ENCODE measurements at places on chromosomes 2 and 18.

DNA sequence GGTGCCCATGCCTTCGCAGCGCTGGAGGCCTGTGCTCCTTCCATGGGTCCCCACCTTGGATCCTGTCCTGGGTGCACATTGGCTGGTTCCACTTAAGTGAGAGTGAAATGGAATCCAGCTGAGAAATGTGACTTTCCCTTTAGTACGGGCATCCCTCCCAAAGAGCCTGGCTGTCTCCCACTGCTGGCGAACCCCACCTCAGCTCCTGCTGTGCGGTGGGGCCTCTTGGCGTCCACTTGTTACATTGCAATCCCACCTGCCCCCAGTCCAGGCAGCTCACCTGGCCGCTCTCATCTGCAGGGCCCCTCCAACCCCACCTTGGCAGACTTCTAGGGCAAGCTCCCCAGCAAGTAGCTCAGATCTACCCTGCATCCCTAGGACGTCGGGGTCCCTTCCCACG is 35.5 kb upstream of the GNAL start:
- DNase-seq, result no peak

DNA sequence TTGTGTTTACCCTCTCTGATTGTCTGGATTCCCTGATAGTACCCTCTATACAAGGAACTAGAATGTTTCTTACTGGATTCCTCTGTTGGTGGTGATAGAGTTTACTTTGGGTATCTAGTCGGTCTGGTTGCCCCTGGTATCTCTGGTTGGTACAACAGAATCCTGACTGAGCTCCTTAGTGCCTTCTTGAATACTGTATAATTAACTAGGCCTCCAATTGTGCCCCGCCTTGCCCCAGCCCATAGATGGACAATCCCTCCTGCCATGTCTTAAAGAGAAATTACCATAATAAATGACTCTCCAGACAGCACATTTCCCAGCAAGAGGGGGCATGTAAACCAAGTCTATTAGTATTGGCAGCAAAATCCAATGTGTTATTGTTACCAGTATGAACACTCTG is 2.3 kb downstream of the SCN1A start:
- DNase-seq, result no peak

- DNase-seq, result no peak
These were observed 107.6 kb downstream of the TRIB2 start for GRCh38 chr2:12824351-12824777.

DNA sequence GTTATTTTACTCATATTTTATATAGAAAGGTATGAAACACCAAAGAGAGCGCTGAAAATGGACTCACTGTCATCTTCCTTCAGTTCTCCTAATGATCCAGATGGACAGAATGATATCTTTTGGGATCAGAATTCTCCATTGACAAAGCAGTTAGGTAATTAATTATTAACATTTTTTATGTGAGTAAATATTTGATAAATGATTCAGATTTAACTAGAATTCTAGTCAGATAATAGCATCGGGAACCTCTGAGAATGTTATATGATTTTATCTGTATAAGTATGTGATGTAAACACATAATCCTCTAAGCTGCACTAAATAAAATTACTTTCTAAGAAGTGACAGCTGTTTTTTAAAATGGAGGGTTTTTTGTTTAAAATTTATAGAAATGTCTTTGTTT is 2.0 kb downstream of the ETAA1 start:
- DNase-seq, result no peak

DNA sequence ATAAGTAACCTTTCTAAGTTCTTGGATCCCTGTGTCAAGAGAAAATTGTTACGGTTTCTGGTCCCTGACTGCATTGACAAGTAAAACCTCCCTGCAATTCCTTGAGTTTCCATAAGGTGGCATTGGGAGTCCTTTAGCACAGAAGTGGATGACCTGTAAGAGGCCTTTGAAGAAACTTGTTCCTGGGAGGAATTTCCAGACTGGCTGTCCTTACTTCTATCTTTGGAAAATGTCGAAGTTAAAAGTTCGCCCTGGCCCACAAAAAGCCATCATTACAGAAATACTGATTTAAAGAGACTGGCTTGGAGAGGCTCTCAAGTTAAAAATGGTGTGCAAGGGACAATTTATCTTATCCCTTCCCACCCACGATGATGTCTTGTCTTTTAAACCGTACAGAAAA is 218.4 kb downstream of the CDH20 start:
- peak; percentile 45 for DNase-seq

GRCh38 chr2:43766006-43766405 is 7.8 kb upstream of the DYNC2LI1 start:
- DNase-seq, result no peak

GRCh38 chr2:74873012-74873665 is 39.2 kb downstream of the HK2 start:
- no peak for DNase-seq

DNA sequence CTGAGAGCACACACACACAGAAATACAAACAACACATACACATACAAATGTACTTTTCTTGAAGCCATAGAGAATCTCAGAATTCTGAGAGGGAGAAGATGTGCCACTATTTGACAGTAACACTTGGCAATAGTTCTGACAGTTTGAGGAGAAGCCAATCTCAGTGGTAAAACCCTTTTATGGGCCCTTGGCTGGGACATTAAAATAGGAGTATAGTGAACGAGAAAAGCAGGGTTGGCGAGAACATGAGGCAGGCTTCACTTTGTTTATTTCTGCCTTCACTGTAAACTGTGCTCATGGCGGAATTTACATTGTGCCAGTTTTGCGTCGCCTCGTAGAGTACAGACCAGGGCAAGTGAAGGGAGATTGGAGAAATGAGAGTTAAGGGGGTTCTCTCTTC is 449.4 kb upstream of the POU3F3 start:
- no peak for DNase-seq

DNA sequence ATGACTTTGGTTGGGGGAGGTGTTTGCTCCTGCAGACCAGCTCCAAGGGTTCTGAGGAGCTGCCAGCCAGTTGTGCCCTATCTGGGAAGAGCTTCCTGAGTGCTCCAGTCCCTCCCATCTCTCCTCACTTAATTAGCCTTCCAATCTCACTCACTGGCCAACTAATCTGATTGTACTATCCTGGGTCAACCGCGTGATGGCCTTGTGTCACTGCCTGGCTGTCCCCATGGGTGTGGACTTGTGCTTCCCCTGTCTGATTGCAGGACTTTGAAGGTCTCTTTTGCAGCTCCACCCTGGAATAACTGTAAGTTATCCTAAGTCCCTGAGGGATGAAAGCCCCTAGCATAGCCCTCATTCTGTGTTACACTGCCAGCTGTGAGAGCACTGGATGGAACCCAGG is 65.0 kb downstream of the SLC4A5 start:
- no peak for DNase-seq

- DNase-seq, result no peak
These were observed 694.2 kb upstream of the CDH7 start for GRCh38 chr18:65056575-65056974.

GRCh38 chr2:239348563-239349452 is 52.0 kb downstream of the HDAC4 start:
- no peak for DNase-seq

DNA sequence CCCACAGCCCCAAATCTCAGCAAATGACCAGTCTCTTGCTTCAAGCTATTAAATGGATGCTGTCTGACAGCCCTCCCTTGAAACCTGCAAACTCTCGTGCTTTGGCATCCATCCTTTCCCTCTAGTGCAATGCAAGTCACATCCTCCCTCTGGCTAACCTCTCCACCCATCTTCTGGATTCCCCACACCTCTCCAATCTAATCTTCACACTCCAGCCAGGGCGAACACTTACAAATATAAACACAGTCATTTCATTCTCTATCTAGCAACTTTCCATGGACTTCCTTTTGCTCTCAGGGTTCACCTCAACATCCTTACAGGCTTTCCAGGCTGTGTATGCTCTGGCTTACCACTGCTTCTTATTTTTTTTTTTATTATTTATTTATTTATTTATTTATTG is 10.1 kb upstream of the NARS1 start:
- DNase-seq, result no peak

DNA sequence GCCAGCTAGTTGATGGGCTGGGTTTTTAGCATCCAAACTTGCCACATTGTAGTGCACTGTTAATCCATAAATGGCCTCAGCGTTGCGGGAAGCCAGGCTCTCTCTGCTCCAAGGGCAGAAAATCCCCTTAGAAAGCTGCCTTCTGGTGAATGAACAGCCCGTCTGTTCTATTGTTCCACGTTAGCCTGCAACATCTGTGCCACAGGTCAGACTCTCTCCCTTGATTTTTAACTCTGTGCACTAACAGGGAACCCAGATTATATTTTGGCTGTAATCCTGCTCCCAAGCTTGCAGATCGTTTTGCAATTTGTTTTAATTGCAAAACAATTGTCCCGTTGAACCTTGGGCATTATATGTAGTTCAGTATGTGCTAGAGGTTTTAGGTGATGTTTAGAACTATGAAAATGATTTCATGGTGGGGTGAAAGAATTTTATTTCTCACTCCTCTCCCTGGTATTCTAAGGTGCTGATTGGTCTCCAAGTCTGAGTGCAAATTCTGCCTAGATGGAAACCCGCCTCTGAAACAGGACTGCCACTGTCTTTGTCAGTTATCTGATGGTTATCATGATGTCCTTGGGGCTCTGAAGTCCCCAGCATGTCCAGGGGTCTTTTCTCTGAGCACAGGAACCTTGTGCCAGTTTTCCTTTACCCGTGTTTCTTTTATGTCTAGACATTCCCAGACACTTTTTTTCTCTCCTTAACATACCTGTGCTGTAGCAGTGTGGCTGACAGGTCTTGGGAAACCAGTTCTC is 106.6 kb downstream of the MAP4K4 start:
- DNase-seq, result no peak

DNA sequence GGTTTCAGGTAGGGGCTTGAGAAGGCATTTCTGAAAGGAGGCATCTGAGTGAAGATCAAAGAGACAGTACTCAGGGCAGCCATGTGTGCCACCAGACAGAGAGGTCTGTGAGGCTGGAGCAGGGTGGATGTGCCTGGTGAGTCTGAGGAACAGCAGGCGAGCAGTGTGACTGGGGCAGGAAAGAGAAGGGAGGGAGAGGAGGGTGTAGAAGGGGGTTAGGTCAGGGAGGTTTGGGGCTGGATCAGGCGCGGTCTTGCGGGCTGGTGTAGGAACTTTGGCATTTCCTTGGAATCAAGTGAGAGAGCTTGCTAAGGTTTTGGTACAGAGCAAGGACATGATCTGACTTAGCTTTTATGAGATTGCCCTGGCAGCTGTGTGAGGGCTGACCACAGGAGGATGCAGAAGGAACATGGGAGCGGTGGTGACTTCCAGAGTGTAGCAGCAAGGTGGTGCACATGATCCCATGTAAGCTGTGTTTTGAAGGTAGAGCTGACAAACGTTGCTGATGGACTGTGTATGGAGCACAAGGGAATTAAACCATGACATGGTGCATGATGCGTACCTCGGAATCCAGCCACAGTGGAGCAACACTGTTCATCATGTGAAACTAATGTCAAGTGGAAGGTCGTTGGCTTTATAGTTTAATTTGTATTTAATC is 13.9 kb downstream of the RAB31 start:
- no peak for DNase-seq

- no peak for DNase-seq
These were observed 62.6 kb downstream of the ARHGEF4 start for GRCh38 chr2:130899306-130899705.

GRCh38 chr2:76613330-76613729 is 902.6 kb upstream of the GCFC2 start:
- no peak for DNase-seq

GRCh38 chr2:187936228-187936627 is 355.4 kb upstream of the GULP1 start:
- no peak for DNase-seq

DNA sequence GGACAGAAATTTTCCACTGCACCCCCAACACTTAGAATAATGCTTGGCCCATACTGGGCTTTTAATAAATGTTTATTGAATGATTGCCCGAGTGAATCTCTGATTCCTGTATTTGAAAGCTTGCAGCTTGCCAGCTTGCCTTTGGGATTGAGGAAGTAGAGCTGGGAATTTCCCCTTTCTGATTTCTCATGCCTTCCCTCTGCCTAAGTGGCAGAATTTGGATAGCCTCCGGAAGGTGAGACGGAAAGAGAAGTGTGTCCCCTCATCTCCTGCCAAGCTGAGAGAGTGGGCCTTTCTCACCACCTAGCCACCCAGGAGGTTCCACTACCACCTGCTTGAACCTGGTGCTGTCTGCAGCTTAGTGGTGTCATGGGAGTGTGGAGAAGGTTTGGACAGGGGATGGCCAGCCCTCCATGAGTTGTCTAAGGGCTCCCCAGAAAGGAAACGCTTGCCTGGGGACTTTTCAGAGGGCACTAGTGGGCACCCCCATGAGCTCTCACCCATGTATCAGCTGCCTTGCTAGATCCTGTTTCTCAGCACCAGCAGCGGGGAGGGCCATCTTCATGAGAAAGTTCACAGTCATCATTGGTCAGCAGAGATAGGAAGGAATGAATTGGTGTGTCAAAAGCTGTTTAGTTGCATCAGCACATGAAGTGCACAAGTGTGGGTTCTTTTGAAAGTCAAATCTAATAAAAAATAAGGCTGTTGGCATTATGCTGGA is 8.6 kb upstream of the NCOA1 start:
- DNase-seq, result no peak

GRCh38 chr2:127085317-127085681 is 21.7 kb downstream of the BIN1 start:
- DNase-seq, result no peak

- no peak for DNase-seq
These were observed 49.3 kb downstream of the KCNG2 start for GRCh38 chr18:79846936-79847557.

GRCh38 chr18:78228974-78229373 is 750.6 kb upstream of the SALL3 start:
- DNase-seq, result no peak

GRCh38 chr2:150135223-150135883 is 352.1 kb downstream of the RND3 start:
- DNase-seq, result no peak

- DNase-seq, result no peak
These were observed 1282.2 kb upstream of the ZEB2 start for GRCh38 chr2:145802133-145802532.

GRCh38 chr18:52531836-52532235 is 191.8 kb downstream of the DCC start:
- no peak for DNase-seq

DNA sequence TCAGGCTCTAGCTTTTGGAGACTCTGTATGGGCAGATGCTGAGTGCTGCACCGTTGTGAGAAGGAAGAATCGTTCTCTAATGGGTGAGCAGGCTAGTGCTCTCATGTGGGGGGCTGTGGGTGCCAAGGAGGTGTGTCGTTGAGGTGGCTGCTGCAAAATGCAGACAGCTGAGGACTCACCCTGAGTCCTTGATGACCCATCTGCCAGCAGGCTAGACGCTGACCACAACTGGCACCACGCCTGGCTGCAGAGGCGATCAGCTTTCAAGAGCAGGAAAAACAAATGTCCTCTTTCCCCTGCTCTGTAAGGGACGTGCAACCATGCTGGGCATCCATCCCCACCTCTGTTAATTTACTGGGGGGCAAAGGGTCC is 48.2 kb downstream of the HAUS1 start:
- DNase-seq, result no peak

DNA sequence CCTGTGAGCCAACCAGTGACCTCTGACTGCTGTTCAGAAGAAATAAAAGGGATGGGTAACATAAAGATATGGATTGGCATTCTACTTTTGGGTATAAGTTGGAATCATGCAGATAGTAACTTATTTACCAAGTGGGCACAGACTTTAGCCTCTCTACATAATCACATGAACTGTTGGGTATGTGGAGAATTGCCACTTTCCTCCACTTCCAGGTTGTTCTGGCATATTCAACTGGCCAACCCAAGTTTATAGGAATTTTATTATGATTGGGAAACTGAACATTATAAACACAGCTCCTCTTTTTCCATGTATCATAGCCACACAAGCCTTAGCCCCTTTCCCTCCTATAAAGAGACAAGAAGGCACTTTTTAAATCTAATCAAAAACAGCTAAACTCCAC is 179.3 kb downstream of the RNF152 start:
- DNase-seq, result no peak

- DNase-seq, result no peak
These were observed 847.9 kb downstream of the ERBB4 start for GRCh38 chr2:211690736-211691135.

Data from activated CD4-positive, alpha-beta T cell treated with anti-CD3 and anti-CD28 coated beads, Interleukin-10, Interleukin-2, amounts not matched to agents 100 ng/mL and 50 ng/mL, durations not matched to agents 16 hours and 8 hours (primary cell).